ENCODE measurements at places on chromosomes 7 and 10. TPM values are rescaled to one million over a fixed set of nuclear protein-coding genes. Genes with fewer than 3 reads are reported as not detected.

DNA sequence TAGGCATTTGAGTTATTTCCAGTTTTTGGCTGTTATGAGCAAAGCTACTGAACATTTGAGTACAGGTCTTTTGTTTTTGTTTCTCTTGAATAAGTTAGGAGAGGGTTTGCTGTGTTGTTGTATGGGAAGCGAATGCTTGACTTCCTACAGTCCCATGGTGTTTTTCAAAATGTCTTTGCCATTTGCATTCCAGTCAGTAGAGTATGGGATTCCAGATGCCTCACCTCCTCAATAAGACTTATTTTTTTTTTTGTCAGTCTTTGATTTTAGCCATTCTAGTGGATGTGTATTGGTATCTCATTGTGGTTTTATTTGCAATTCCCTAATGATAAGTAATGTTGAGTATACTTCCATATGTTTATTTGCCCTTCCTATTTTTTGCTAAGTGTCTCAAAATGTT, 19.4 kb downstream of the CDK13 start:
- H3K27me3 ChIP-seq = no peaks in the 10 kb centered on the region
- H3K27ac ChIP-seq = no peak overlapping the region
- peaks cover 4% of the 10 kb centered on the region for H3K4me1 ChIP-seq
- no peaks in the 10 kb centered on the region for H3K36me3 ChIP-seq
- no peak for DNase-seq
- H3K4me3 ChIP-seq = no peak overlapping the region

GRCh38 chr10:46538717-46539426, 17.6 kb downstream of the GPRIN2 start:
- no peaks in the 10 kb centered on the region for H3K36me3 ChIP-seq
- H3K4me3 ChIP-seq = no peak overlapping the region
- no peak for DNase-seq

Gene LRIT1
- not detected for total RNA-seq

DNA sequence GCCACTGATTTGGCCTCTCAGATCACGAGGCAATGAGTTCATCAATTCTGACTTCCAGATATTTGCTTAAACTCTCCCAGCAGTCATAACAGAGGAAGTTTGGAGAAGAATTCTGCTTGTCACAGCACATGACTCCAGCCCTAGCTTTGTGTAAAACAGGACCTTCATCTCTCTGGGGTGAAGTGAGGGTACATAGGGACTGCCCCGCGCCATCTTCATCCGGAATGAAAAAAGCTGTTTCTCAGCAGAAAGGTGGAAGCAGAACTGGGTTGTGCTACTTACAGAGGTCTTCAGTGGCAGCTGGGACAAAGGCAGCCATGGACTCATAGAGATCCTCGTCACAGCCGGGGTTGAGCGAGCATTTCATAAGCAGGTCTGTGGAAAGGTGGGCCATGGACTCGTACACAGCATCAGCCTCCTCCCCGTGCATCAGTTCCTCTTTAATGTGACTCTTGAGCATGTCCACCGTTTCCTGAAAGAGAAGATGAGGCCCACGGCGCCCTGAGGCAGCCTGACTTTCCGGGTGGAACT, 58.4 kb upstream of the TM9SF3 start:
- DNase-seq = no peak
- no peaks in the 10 kb centered on the region for H3K27me3 ChIP-seq
- H3K4me1 ChIP-seq = no peaks in the 10 kb centered on the region
- H3K27ac ChIP-seq = no peak overlapping the region

DNA sequence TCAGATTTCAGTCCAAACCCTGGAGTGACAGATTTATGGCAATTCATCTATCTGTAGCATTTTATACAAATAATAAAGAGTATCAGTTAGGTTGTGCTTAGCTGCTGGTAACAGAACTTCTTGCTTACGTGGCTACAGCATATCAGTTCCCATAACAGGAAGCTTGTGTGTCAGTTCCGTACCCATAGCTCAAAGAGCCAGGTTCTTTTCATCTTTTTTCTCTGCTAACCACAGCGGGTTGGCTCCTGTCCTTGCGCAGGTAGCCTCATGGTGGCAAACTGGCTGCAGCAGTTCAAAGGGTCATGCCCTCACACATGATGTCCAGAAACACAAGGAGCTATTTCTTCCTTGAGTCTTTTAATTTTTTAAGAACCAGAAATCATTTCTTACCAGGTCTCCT, 1041.8 kb downstream of the GATA3 start:
- H3K27ac ChIP-seq = no peak overlapping the region
- no peak for DNase-seq
- no peaks in the 10 kb centered on the region for H3K4me1 ChIP-seq
- H3K36me3 ChIP-seq = no peaks in the 10 kb centered on the region
- no peaks in the 10 kb centered on the region for H3K27me3 ChIP-seq

- no peaks in the 10 kb centered on the region for H3K27me3 ChIP-seq
- H3K4me1 ChIP-seq = peaks cover 72% of the 10 kb centered on the region
- H3K27ac ChIP-seq = peak overlapping the region; percentile 61
- DNase-seq = no peak
Measured at GRCh38 chr7:25804154-25804553, 347.8 kb upstream of the NFE2L3 start.

Gene DDIT4
- total RNA-seq = 163 TPM

Gene HGF
- total RNA-seq = 35.7 TPM
